ENCODE measurements at places on chromosomes 5 and 9.
A peak's percentile ranks its signal among the peaks of the same experiment; 100 is the strongest.

DNA sequence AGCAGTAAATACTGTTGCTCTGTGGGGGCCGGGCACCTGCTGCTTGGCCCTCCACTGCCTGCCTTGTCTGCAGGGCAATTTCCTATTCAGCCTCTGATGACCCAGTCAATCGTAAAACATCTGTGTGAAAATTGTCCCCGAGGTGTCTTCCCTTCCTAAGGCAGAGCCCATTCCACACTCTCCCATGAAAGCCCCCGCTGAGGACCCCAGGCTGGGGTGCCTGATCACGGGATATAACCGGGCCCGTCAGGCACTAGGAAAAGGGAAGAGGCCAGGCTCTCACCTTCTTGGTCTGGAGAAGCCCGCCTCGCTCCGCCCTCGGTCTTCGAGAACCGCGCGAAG lies 27.2 kb upstream of the SCGB3A1 start:
- no peak for DNase-seq

GRCh38 chr9:12813960-12814876 lies 39.4 kb downstream of the LURAP1L start:
- DNase-seq: no peak

GRCh38 chr9:88993327-88993726 lies 2.1 kb downstream of the S1PR3 start:
- no peak for DNase-seq

DNA sequence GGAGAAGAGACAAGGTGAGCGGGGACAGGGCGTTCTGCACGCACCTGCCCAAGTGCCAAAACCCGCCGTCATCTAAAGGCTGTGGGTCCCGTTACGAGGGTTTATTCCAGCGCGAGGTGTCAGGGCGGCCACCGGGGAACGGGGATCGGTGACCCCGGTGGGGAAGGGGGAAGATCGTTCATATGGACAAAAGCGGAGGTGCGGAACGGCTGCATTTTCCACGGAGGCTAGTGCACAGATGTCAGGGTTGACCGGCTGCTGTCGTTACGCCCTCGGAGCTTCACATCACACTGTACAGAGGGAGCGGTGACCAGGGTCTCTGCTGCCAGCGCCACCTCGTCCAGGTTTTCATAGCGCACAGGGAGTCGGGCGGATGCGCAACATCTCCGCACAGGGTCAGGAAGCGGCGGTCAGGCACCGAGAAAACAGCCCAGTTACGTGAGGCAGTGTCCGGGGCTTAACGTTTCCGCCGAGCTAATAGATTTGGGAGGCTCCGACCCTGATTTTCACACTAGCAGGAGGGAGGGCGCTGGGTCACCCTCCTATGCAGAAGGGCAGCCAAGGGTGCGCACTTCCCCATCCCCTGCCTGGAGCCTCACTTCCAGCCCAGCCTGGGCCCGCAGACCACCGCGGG lies 13.5 kb downstream of the BTNL9 start:
- no peak for DNase-seq

- no peak for DNase-seq
Measured at GRCh38 chr5:142245786-142246185, 79.0 kb downstream of the SPRY4 start.

DNA sequence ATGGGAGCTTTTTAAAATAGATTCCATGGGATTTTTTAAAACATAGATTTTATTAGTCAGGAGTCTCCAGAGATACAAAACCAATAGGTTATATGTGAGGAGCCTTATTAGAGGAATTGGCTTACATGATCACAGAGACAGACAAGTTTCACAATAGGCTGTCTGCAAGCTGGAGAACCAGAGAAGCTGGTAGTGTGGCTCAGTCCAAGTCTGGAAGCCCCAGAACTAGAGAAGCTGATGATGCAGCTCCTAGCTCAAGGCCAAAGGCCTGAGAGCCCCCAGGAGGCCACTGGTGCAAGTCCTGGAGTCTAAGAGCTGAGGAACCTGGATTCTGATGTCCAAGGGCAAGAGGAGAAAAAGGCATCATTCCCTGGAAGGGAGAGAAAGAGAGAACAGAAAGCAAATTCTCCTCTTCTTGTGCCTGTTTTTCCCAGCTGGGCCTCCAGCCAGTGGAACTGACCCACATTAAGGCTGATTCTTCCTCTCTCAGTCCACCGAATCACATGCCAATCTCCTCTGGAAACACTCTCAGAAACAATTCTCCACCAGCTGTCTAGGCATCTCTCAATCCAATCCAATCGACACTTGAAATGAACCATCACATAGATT lies 59.3 kb downstream of the AHRR start:
- DNase-seq: peak; percentile 2

DNA sequence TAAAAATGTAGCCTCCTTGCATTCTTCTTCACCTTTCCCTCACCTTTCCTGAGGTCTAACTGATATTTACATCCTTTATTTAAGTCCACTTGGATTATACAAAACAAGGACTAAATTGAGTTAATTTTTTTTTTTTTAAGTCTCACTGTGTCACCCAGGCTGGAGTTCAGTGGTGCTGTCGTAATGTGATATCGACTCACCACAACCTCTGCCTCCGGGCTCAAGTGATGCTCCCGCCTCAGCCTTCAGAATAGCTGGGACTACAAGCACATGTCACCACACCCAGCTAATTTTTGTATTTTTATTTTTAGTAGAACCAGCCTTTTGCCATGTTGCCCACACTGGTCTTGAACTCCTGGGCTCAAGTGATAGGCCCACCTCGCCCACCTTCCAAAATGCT lies 195.3 kb downstream of the BNC2 start:
- no peak for DNase-seq

DNA sequence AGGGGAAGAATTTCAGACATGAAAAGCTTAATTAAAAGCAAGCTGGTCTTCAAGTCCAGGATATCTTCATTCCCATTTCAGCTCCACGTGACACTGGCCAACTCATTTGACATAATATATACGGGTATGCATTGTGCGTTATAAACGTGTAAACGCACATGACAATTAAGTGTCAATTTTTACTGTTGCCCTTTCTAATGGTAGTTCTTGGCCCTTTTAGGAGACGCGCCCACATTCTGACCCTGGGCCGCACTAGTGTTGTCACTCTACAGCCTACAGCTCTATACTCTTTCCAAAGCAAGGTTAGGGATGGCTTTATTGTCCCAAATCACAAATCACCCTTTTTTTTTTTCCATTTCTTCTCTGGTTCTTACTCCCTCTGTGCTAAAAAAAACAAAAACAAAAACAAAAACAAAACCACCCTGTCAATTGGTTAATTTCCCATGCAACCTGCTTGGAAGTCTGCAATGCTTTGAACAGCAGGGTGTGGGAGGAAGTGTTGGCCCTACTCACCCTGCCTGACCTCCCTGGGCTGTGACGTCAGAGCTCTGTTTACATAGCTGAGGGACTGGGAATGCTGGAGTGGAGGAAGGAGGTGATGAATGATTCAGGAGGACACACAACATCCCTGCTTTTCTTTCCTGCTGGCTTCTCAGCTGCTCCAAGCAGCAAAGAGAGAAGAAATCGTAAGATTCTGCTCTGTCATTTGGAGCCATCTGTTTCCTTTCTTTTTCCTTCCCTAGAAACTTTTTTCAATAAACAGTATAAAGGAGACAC lies 19.3 kb downstream of the RFK start:
- no peak for DNase-seq

- no peak for DNase-seq
Measured at GRCh38 chr9:89664896-89665329, 60.1 kb downstream of the GADD45G start.

GRCh38 chr9:110199643-110200042 lies 8.3 kb downstream of the C9orf152 start:
- DNase-seq: no peak

DNA sequence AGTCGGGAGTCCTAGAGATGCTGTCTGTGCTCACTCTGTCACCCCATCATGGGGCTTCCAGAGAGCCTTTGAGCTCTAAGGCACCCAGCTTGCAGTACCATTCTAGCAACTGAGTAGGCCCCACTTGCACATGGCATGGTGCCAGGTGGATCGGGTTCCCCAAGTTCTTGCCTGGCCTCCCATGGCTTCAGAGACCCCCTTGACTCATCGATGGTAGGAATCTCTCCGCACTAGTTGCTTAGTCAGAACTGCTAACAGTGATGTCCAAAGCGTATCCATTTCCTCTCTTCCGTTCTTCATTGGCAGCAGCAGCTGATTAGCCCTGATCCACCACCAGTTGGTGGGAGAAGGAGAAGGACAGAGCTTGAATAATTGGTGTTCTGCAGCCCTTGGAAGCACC lies 70.3 kb upstream of the RARS1 start:
- no peak for DNase-seq

- no peak for DNase-seq
Measured at GRCh38 chr9:117104716-117105495, 310.0 kb downstream of the ASTN2 start.

DNA sequence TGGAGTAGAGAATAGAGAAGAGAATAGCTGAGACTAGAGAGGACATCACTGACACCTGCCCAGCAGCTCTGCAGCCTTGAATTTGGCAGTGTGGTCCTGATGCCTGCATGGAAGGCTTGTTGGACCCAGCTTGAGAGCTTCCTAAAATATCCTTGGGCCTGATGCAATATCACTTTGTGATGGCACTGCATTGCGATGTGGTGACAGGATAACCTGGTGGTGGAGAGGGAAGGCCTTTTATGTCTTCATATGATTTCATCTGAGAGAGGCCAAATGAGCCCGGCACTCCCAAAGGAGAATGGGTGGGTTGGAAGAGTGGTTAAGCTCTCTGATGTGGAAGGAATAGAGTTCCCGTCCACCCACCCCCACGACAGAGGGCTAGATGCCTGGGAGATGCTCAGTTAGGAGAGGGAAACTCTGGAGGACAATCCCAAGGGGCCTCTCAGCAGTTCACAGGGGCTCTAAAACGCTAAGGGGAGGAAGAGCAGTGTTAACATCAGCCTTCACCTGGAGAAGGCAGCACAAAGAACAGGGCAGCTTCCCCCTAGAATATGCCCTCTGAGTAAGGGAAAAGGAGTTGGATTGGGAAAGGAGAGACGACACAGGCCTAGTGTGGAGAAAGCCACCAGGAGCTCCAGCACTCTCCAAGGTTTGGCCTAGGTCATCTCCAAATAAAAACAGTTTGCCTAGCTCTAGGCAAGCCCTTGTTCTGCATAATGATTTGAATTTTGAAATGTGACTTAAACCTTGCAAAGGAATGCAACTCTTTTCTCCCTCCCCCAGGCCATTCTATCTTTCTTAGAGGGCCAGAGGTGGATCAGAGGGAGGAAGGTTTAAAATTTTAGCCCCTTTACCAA lies 99.8 kb upstream of the SSBP2 start:
- no peak for DNase-seq

DNA sequence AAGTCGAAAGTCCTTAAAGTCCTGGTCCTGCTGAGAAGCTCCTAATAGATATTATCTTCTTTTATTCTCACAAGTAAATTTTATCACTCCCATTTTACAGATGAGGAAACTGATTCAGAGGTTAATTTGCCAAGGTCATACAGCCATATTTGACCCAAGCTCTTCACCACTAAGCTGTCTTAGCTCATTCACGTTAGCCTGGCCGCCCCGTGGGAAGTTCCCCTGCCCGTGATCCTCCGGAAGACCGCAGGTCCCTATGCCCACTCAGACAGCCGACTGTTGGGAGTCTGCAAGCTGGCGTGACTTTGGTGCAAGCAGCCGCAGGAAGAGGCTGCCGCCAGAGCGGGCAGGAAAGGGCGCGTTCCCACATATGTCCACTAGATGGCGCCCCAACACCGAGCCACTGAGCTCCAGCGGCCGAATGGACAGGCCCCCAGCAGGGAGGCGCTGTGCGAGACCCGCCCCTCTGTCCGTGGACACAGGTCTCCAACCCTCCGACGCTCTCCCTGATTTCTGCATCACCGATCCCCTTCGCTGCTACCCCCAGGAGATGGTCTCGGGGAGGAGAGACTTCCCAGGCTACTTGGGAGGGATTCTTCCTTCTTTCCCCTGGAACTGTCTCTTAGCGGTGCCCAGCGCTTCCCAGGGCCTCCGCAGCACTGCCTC lies 10.0 kb upstream of the ARAP3 start:
- DNase-seq: peak; percentile 89

DNA sequence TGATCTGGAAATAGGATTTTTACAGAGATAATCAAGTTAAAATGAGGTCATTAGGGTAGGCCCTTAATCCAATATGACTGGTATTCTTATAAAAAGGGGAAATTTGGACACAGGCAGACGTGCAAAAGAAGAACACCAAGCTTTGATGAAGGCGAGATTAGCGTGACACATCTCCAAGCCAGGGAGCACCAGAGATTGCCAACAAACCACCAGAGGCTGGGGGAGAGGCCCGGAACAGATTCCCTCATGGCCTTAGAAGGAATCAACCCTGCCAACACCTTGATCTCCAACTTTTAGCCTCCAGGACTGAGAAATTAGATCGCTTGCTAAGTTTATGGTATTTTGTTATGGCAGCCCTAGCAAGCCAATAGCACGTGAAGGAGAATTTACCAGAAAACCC lies 10.8 kb upstream of the ARSI start:
- DNase-seq: no peak

DNA sequence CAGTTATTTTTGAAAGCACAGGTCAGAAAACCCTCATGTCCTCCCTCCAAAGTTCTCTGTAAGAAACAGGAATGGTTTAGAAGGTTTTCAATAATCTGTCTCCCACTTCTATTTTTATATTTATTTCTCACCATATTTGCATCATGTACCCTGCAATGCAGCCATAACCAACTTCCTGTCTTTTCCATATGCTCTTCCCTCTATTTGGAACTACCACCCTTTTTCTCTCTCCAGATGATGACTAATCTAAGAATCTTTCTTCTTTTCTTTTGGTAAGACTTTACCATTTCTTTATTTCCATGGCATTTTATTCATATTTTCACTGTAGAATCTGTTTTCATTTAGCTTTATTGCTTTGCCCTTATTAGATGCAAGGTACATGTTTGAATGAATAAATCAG lies 33.9 kb downstream of the MAN2A1 start:
- DNase-seq: no peak

DNA sequence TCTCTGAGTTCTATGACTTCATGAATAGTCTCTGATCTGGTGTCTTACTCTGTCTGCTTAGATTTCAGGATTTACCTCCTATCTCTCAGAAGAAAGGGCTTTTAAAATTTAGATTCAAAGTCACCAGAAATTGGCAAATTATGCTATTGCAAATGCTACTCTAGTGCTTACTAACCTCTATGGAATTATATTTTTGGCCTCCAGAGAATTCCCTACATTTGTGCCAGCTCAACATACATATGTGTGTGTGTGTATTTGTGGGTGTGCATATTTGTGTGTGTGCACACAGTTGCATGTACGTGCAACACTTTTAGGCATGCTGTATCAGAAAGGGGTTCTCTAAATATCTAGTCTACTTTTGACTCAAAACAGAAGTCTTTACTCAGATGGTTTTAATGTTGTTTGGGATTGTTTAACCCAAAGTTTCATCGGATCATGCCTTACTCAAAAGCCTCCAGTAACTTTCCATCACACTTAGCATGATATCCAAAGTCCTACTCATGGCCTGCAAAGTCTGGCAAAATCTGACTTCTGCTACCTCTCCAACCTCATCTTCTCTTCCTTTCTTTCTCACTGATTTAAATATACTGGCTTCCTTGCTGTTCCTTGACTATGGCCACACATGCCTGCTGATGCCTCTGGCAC lies 147.6 kb upstream of the NR3C1 start:
- DNase-seq: no peak

- DNase-seq: no peak
Measured at GRCh38 chr9:113997610-113998009, 80.5 kb downstream of the AMBP start.

- peak; percentile 38 for DNase-seq
Measured at GRCh38 chr5:71757590-71758543, 38.8 kb downstream of the CARTPT start.

GRCh38 chr9:121232251-121232650 lies 30.6 kb upstream of the RAB14 start:
- no peak for DNase-seq

Measured in activated T-cell treated with anti-CD3 and anti-CD28 coated beads, Interleukin-2, amount 50 U/mL, for 1 hour (primary cell).